Adrenal gland (tissue), 19 donors: ENCODE measurements at places on chromosomes 7 and 10. TPM values are rescaled to one million over a fixed set of nuclear protein-coding genes. Genes with fewer than 3 reads are reported as not detected.

GRCh38 chr7:54339073-54339472, 203.1 kb upstream of the VSTM2A start:
- no peak for DNase-seq

DNA sequence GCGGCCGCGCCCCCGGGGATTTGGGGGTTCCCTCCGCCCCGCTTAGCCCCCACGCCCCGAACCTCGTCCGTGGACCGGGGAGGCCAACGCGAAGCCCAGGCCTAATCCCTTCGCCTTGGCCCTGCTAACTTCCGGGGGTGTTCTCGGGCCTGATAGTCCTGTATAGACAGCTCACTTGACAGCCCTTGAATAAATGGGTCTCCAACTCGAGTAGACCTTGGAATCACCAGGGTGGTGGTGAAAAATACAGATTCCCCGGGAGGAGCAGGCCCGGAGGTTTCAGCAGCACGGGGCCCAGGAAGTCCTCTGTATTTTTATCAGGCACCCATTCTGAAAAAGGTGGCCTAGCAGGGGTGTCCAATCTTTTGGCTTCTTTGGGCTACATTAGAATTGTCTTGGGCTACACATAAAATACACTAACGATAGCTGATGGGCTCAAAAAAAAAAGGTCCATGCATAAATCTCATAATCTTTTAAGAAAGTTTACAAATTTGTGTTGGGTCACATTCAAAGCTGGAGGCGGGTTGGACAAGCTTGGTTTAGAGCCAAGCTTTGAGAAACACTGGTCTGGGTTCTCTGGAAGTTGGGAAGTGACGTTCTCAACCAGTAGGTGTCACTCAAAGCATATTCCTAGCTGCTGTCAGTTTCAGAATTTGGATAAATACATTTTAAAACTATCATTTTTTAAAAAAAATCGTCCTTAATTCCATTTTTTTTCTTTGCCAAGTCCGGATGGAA, 221.7 kb downstream of the PHTF2 start:
- DNase-seq = peak; percentile 82

- DNase-seq = no peak
These were observed 38.9 kb downstream of the BRAF start for GRCh38 chr7:140885735-140886334.

GRCh38 chr10:79132681-79133381, 64.1 kb downstream of the ZMIZ1 start:
- no peak for DNase-seq

DNA sequence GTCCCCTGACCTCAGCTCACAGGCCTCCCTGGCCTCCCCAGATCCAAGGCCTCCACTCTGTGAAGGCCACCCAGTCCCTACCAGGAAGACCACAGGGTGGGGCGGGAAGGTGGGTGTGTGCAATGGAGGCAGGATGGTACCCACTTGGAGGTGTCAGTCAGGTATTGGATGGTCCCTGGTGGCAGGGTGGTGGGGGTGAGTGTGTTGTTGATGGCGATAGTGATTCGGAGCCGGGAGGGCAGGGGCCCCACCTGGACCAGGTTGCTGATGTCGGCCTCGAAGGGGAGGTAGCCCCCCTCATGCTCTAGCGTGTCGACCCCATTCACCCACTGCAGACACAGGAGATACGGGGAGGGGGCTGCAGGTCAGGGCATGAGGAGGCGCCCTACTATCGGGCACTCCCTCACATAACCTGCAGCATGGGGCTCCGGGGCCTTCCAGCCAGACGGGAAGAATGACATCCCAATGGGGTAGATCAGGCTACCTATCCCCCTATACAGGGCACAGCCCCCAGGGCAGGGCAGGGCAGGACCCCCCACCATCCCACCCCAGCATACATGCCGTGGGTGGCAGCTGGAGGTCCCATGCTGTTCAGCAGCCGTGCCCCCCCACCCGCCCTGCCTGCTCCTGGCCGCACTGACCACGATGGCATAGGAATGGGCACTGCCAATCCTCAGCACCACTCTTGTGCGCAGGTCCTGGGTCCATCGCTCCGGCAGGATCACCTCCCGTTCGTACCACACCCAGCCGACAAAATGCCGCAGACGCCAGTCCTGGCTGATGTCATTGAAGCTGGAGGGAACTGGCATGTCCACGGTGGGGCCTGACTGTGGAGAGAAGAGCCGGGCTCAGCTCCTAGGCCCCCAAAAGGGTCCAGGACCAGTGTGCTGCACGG, 2.2 kb downstream of the GUSB start:
- no peak for DNase-seq

DNA sequence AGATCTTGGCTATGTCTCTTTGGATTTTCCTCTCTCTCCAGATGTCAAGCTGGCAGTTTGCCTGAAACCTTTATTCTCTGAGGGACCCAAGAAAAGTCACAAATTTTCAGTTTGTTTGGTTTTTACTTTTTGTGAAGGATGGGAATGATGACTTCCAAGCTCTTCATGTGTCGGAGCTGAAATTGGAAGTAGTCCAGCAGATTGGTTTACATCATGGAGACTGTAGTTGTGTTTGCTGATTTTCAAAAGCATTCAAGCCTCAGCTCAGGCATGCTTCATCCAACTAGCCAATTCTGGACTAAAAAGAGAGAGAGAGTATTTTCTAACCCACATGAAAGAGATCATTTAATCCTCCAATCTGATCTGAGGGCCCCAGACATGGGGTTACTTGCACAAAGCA, 326.2 kb upstream of the AUTS2 start:
- no peak for DNase-seq

Gene FAM221A
- 1.5 TPM for total RNA-seq

- no peak for DNase-seq
These were observed 21.4 kb downstream of the TMEM196 start for GRCh38 chr7:19752020-19752419.

DNA sequence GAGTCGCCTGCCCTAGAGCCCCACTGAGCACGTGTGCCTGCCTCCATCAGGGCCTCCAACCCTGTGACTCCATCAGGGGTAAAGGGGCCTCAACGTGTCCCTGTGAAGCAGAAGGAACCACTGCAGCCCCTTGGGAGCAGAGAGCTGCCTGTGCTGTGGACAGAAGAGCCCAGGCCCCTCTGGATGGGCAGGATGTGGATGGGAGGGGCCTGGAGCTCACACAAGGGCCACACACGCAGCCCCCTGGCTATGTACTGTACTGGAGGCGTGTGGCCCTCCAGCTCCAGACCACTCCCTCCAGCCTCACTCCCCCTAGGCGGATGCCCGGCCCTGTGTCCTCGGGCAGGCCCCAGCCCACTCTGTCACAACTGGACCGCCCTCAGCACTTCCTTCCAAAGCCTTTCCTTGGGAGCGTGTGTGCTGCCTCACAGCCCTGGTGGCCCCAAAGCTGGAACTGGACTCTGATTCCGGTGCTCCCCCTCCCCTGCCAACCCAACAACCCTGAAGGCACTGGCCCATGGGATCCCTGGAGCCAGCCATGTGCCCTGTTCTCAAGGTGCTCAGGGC, 238.0 kb downstream of the TCERG1L start:
- no peak for DNase-seq

Gene KCNH2
- 1.3 TPM for total RNA-seq

GRCh38 chr7:34902182-34902581, 135.1 kb downstream of the DPY19L1 start:
- no peak for DNase-seq

DNA sequence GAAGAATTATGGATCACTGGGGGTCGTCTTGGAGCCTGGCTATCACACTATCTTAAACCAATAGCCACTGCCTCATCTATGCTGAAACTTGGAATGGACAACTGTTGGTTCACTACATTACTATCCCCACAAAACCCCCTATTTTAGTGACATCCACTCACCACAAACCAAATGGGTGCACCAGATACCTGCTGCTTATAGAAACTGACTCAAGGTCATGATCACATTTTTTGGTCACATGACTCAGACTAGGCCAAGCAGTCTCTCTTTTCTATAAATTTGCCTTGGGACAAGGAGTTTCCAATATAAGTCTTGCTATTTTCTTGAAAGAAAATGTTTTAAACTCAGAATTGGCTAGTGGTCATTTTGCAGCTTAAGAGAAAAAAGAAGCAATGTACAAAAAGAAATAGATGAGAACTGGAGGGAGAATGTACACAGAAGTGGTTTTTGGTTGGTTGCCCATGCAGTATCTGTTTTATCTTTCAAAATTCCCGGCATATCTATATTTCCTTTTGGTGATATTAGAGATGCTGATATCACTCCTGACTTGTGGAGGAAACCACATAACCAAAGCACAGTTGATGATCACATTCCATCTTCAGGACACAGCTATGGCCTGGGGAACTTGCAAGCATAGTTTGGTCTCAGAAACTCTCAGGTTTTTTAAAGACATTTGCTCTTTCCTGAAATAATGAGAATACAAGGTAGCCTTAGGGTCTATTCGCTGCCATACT, 85.2 kb upstream of the CACNA2D1 start:
- DNase-seq = no peak

Gene NXPH1
- total RNA-seq = 62.2 TPM

Gene CXCL12
- 130 TPM for total RNA-seq

Gene RHBDD2
- total RNA-seq = 265 TPM

DNA sequence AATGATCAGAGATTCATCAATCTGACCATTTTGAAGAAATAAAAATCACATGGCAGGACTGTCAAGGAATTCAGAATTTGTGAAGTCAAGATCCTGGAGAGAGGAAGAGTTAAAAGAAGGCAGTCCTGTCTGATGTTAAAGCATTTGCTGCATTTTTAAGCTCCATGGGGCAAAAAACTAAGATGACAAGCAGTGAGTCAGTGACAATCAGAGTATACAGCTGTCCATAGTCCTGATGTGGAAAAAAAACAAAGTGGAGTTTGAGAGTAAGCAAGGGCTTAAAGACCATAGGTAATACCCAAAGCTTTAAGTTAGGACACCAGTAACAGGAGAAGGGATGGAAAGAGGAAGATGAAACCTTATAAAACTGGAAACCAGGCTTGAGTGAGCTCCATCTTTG, 412.7 kb upstream of the ANKRD30A start:
- DNase-seq = no peak

- DNase-seq = no peak
These were observed 81.5 kb upstream of the GNAI1 start for GRCh38 chr7:80053124-80053523.

Gene C10orf53
- not detected for total RNA-seq

GRCh38 chr7:158778471-158778870, 50.8 kb downstream of the ESYT2 start:
- DNase-seq = no peak

Gene GJD4
- total RNA-seq = not detected

- no peak for DNase-seq
These were observed 133.0 kb upstream of the ZNF32 start for GRCh38 chr10:43781480-43782361.

DNA sequence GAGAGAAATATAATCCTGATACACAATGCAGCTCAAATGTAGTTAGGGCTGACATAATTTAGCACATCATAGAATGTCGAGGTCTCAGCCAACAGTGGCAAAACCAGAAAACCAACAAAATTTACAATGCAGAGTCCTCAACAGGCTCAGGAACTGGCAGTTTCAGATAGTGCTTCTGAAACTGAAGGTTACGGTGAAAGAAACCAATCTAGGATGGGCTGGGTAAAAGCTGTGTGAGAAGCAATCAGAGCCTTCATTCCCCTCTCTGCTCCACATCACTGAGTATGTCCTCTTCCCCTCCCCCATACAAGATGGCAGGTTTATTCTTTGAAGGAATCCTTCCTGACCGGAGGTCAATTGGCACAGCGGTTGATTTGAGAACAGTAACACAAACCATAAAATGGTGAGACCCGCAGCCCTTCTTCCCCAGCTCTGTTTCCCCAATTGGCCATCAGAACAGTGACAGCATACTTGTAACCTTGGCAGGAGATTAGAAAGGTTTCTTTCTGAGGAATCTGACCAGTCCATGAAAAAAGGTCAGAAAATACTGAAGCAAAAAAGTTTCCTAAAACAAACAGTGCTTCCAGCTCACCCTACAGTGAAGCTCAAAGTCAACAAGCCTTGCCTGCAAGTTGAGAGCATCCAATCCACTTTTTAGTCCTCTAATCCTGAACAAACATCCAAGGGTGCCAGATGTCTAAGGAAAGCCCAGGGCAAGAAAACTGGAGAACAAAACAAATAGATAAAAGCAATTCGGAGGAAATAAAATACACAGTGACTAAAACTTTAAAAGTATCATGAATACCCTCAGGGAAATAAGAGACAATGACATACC, 53.9 kb upstream of the IL6 start:
- DNase-seq = no peak

DNA sequence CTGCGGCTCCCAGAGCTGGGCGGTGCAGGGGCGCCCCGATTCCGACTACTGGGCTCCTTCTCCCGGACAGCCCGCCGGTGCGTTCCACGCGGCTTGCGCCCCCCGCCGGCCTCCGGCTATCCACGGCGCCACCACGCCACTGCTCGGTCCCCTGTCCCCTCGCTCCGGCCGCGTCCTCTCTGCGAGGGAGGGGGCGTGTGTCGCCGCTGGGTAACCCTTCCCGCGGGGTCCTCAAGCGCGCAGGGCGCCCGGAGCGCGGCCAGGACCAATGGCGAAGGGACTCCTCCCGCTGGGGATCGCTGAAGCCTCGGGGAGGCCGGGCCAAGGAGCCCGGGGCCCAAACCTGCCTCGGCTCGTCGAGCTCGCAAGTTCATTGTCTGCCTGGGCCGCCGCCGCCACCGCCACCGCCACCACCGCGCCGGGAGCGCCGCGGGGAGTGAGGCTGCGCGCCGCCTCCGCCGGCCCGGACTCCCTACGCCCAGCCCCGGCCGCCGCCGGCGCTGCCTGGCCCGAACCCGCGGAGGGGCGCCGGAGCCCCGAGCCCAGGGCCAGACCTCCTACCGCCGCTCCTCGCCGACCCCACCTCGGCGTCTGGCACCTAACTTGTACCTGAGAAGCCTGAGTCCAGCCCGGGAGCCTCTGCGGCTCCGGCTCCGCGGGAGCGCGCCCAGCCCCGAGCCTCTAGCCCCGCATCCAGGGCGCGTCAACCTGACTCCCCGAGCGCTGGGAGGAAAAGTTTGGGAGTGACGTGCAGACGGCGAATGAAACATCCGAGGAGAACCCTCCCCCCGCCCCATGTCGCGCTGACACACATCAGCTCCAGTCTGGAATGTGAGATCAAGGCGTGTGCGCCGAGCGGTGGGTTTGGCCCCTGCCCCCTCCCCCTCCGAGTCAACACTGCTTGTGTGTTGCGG, at the start of gene CHST15:
CHST15 (minus strand) TSS at position 739 of the 914 bp plus-strand sequence. CDS start 47,386 bp downstream, outside the sequence.
- DNase-seq = peak; percentile 62

- no peak for DNase-seq
These were observed 13.9 kb downstream of the TRPV5 start for GRCh38 chr7:142919656-142920055.

DNA sequence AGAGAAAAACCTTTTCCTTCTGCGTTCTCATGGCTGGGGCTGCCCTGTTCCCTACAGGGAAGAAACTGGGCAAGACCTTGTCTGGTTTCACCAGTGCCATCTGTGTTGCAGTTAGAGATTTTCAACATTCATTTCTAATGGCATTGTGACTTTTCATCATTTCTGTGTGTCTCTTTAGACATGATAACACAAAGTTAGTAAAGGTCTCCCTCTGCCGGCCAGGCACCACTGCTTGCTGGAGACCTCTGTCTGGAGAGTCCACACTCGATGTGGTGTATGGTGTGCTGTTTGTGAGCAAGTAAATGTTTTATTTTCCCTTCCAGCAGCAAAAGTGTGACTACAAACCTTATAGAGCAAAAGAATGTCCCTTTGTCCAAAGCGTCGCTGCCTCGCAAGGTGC, 213.5 kb downstream of the PAXIP1 start:
- no peak for DNase-seq

Gene C1QL3
- 0.11 TPM for total RNA-seq

GRCh38 chr7:12303495-12303894, 92.4 kb downstream of the TMEM106B start:
- DNase-seq = no peak
